ENCODE measurements at places on chromosomes 2 and 18. TPM values are rescaled to one million over a fixed set of nuclear protein-coding genes. Genes with fewer than 3 reads are reported as not detected.

The PELI1 gene
- 39.1 TPM for total RNA-seq

DNA sequence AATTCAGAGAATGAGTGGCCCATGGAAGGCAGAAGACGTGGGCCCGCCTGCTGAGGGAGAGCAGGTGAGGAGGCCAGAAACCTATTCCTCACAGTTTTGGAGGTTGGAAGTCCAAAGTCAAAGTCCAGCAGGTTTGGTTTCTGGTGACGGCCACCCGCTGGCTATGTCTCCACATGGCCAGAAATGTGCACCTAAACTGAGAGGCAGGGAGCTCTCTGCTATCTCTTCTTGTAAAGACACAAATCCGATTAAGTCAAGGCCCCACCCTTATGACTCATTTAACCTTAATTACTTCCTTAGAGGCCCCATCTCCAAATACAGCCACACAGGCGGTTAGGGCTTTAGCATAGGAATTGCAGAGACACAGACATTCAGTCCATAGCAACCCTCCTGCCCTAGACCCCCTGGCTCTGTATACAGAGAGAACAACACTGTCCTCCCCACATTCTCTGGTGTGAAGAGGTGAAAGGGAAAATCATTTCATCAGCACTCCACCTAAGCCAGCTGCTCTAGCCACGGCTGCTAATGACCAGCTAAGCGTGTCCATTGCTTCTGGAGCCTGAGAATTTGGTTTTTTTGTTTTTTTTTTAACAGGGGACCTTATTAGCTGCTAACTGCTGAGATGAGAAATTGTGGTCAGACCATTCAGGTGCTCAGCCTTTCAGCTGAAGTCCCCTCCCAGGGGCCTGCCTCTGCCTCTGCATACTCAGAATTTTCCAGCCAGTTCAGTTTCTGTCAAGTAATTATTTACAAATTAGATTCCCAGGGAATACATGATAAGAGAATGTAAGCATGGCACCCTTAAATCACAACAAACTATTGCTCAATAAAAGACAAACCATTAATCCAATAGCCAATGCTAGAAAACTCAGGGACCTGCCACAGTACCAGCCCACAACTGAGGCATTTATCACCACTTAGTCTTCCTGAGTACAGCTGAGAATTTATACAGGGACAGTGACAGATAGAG is 368.7 kb upstream of the ID2 start:
- no peak for DNase-seq

DNA sequence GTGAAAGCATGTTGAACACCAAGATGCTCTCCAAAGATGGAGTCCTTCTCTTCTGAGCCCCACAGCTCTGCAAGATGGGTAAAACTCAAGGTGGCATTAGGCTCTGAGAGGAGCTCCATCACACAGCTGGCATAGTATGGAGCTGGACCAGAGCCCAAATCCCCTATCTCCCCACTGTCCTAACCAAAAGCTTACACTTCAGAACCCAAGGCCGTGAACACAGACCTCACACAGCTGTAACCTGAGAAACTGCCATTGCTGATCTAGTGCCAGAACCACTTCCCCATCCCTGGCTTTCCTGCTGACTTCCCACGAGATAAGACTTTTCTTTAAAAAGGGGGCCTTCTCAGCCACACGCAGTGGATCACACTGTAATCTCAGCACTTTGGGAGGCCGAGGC is 25.0 kb downstream of the TTC32 start:
- no peak for DNase-seq

- no peak for DNase-seq
Observed at GRCh38 chr18:10928772-10929373, 220.5 kb downstream of the PIEZO2 start.

DNA sequence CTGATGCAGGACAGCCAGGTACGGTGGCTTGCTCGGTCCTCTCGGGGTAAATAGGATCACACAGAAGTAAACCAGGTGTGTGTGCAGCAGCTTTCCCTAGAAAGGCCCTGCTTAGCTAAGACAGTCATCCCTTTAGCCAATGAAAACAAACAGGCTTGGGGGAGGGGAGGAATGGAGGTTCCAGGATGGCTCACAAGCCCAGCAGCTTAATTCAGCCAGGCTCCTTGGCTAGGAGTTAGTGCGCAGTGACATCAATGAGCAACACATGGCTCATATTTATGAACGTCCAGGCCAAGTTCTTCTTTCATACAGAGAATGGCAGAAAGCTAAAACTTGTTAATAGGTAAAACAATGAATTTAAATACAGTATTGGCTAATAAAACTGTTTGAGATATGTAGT is 10.2 kb downstream of the IAH1 start:
- DNase-seq: no peak

The CYP27C1 gene
- total RNA-seq: not detected

The CD207 gene
- total RNA-seq: not detected

- no peak for DNase-seq
Observed at GRCh38 chr2:98870516-98871158, 65.4 kb downstream of the CRACDL start.
